H9 (cell line): ENCODE measurements at places on chromosomes 13 and 19.
A peak's percentile ranks its signal among the peaks of the same experiment; 100 is the strongest.

DNA sequence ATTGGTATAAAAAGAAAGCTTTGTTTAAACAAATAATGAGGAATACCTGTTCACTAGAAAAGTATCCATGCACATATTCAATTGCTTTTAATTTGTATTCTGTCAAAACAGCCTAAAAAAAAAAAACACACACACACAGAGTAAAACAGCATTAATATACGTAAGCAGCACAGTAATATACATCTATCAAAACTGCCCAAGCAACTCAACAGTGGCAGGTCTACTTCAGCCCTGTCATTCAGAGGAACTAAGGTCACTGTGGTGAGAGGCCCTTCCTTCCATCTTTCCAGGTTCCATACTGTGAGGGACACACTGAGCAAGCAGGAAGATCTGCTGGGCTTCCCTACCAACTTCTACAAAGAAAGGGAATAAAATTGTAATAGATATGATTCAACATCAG lies 3.8 kb downstream of the PROSER1 start:
- no peak for DNase-seq

DNA sequence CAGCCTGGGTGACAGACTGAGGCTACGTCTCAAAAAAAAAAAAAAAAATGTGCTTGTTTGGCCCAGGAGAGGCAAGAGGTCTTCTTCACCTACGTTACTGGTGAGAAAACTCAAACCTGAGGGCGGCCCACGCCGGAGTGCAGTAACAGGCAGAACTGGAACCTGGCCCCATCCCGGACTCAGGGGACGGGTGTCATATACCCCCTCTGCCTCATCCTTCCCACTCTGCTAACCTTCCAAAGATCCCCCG lies 414 bp upstream of the ADAT3 start:
- no peak for DNase-seq

DNA sequence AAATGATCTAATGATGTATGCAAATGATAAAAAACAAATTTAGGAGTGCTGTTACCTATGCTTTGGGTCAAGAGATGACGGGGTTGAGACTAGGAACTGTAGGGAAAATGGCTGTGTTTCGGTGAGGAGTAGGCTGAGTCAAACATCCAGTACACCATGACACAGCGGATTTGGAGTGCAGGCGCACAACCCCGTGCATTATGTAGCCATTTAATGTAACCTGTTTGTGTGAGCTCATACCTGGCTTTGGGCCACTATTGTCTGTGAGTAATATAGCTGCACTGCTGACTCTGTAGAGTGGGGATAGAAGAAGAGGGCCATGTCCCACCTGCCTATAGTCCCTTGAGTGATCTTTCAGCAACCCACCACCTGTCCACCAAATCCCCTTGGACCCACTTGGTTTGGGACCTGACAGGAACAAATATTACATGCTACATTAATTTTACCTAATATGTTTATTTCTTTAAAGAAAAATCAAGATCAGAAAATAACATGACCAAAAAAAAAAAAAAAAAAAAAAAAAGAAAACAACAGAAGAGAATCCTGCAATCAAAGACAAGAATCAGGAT lies 95.5 kb upstream of the KLHL1 start:
- no peak for DNase-seq

DNA sequence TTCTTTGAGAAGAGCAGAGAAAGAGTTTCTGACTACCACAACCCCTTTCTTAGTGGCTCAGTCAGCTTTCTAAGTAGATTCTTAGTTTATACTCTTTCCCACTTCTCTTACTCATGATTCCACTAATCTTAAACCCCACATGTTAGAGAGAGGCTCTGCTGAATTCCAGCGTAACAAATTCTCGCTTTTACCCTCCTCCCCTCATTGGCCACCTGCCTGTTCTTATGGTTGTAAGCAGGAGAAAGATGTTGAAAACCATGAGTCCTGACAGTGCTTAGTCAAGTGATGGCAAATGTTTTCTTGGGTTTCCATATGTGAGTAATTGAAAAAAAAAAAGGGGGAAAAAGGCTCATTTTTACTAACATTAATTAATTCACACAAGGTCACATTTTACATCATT lies 125.9 kb downstream of the ZDHHC20 start:
- DNase-seq, result no peak

DNA sequence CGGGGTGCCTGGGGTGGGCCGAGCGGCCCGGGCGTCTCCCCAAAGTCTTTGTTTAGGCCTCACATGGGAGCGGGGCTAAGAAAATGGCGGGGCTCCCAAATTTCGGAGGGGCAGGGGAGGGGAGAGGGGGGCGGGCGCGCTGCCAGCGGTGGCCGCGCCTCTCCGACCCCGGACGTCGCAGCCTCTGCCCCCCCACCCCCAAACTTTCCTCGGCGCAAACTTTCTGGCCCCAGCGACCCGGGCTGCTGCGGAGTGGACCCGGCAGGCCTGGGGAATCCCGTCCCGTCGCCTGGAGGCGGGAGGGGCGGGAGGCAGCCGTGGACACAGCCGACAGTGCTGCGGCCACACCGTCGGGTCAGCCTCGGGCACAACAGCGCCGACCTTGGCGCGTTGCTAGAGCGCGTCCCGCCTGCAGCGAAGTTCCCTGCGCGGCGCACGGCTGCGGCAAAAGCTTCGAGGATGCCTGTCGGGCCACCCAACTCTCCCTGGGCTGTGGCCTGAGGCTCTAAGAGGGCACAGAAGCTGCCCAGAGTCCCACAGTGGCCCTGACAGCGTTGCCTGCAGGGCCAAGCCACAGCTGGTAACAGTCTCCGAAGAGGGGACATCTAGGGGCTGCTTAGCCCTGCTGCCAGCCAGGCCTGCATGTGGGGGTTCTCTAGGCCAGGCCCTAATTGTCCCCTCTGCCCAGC lies 1.3 kb downstream of the NFIX start:
- DNase-seq, result peak; percentile 59

GRCh38 chr13:32911506-32911905 lies 104.7 kb upstream of the KL start:
- DNase-seq, result peak; percentile 70

- DNase-seq, result no peak
These were observed 13.1 kb downstream of the SETDB2 start for GRCh38 chr13:49457221-49457620.

GRCh38 chr13:46160471-46161066 lies 21.4 kb downstream of the LCP1 start:
- DNase-seq, result no peak

GRCh38 chr13:113641426-113641825 lies 16.6 kb downstream of the ATP4B start:
- DNase-seq, result no peak

DNA sequence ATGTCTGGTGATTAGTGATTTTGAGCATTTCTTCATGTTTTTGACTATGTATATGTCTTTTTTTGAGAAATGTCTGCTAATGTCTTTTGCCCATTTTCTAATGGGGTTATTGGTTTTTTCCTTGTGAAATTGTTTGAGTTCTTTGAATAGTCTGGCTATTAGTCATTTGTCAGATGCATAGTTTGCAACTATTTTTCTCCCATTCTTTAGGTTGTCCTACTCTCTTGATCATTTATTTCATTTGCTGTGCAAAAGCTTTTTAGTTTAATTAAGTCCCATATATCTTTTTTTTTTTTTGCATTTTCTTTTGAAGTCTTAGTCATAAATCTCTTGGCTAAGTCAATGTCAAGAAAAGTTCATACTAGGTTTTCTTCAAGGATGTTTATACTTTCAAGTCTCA lies 449.8 kb downstream of the DACH1 start:
- no peak for DNase-seq

GRCh38 chr13:113548171-113548641 lies 36.3 kb upstream of the TFDP1 start:
- DNase-seq, result peak; percentile 19

DNA sequence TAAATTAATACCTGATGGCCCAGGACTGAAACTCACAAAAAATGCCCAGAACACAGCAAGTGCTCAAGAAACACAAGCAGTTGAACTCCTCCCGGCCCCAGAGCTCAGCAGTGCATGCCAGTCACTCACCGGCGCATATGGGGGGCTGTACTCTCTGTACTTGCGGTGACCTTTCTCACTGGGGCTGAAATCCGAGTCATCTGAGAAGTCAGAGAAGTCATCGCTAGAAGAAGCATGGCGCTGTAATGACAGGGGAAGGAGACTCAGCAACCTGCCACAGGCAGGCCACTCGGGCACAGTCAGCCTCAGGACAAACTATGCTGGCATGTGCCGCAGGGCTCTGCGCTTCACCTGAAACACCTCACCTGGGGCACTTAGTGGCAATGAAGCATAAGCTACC lies 19.7 kb downstream of the ZC3H4 start:
- DNase-seq, result no peak

GRCh38 chr13:45092663-45093062 lies 27.6 kb upstream of the GTF2F2 start:
- no peak for DNase-seq
